ENCODE measurements at places on chromosomes 12 and 14.

GRCh38 chr12:12450043-12450471, 93.2 kb downstream of the BORCS5 start:
- no peak for DNase-seq

- DNase-seq, result peak; percentile 45
Observed at GRCh38 chr12:20144341-20144740, 224.0 kb upstream of the PDE3A start.

- no peak for DNase-seq
Observed at GRCh38 chr12:82893896-82894295, 207.2 kb downstream of the TMTC2 start.

GRCh38 chr14:54337314-54337713, 59.5 kb upstream of the CDKN3 start:
- no peak for DNase-seq

DNA sequence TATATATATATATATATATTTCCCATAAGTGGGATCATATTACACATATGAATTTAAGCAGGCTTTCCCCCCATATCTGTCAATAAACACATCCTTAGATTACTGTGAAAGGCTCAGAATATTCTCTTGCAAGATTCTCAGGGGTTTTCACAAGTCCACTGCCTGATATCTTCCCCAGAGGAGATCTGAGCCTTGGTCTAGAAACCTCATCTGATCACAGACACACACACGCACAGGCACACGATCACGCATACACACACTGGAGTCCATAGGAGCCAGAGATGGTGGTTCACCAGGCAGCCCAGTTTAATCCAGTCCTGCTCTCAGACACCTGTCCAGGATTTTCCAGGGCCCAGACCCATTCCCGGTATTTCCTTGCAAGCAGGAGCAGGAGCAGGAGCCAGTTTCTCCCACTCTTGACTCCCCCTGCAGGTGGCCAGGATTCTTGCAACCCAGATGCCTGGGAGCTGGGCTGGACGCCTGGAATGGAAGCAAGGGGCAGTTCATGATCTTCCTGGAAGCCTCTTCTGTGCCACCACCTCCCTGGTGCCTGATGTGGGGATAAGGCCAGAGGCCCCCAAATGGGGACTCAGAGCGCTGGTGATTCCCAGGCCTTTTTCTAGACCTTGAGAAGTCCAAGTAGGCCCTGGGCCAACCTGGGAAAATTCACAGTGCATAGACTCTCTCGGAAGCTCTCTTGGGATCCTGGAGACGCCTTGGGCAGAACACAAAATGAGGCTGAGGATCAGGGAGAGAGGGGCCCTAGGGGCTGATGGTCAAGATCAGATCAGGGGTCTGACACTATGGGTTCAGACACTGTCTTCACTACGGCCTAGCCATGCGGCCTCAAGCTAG, 16.5 kb upstream of the KRT78 start:
- no peak for DNase-seq

DNA sequence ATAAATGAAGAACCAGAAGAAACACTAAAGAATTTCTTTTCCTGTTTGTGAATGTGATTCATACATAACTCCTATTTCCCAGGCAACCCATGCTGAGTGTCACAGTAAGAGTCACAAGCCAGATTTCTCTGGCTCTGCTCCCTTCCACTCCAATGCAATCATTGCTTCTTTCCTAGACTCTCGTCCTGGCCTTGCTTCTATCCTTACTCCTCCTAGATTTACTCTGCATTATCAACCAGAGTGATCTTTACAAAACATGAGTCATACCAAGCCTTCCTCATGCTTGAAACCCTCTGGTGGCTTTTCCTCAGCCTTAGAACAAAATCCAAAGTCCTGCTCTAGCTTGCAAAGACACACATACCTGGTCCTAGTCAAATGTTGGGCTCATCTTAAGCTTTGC, 13.3 kb downstream of the IL22 start:
- DNase-seq, result no peak

DNA sequence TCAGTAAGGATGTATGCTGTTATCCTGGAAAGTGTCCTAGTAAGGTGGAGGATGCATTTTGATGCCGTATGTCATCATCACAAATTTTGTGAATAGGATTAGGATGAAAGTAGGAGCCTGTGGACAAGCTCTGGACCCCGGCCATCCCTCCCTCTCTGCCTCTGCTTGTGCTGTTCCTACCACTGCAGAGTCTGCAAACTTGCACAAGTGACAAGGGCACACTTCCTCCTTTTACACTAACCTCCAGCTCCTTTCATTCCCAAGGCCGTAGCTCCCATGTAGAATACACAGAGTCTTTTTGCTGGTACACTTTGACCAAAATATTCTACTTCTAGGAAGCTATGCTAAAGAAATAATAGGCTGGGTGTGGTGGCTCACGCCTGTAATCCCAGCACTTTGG, 13.3 kb upstream of the TMCC3 start:
- peak; percentile 38 for DNase-seq

DNA sequence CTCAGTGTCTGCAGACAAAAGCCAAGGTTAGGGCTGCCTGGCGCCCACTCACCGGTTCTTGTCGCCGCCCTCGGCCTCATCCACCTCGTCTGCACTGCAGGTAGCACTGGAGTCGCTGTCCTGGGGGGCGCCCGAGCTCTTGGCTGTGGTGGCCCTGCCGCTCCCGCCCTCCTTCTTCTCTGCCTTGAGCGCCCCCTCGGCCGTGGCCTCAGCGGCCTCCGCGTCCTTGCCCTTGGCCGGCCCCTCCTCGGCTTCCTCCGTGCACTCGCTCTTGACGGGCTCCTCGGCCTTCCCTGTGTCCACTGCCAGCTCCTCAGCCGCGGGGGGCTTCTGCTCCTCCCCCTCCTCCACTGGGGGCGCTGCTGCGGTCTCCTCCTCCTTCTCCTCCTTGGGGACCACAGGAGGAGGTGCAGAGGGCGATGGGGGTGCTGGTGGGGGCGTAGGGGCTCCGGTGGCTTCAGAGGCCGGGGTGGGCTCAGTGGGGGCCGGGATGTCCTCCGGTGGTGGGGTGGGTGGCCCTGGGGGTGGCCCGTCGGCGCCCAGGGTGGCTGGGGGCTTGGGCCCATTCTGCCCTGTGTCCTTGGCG, 77.2 kb downstream of the RFLNA start:
- DNase-seq, result no peak

GRCh38 chr14:92143309-92143708, 21.5 kb downstream of the CPSF2 start:
- DNase-seq, result no peak

DNA sequence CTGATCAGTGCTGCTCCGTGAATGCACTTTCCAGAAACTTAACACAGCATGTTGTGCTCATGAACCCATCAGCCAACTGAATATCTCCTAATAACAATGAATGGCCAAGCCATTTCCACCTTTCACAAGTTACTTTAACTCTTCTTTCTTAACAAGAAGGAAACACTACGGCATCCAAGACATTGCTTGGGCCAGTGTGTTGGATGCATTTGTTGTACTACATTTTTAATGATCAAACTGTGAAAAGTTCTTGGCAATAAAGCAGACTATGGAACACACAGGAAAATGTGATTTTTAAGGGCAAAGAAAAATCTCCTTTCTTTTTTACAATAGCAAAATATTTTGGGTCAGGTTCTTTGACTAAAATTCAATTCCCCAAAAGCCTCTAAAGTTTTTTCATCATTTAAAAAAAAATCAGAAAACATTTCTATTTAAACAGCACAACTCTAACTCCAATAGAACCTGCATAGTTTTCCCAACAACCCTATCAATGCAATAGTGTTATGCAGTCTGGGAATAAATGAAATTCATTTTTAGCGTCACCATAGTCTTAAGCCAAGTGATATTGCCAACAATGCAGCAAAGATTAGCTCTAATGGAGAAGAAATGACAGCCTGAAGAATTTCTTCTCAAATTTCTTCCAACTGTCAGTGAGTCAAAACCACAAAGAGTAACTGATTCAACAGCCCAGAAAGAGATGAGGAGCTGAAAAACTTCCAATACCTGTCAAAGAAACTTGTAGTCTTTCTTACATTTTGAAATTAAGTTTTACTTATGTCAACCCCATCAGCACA, 50.7 kb upstream of the PTPRR start:
- DNase-seq, result no peak
